ENCODE measurements at places on chromosomes 2 and 18.

- peak; percentile 82 for DNase-seq
Observed at GRCh38 chr2:113175042-113175628, 1.4 kb downstream of the PSD4 start.

DNA sequence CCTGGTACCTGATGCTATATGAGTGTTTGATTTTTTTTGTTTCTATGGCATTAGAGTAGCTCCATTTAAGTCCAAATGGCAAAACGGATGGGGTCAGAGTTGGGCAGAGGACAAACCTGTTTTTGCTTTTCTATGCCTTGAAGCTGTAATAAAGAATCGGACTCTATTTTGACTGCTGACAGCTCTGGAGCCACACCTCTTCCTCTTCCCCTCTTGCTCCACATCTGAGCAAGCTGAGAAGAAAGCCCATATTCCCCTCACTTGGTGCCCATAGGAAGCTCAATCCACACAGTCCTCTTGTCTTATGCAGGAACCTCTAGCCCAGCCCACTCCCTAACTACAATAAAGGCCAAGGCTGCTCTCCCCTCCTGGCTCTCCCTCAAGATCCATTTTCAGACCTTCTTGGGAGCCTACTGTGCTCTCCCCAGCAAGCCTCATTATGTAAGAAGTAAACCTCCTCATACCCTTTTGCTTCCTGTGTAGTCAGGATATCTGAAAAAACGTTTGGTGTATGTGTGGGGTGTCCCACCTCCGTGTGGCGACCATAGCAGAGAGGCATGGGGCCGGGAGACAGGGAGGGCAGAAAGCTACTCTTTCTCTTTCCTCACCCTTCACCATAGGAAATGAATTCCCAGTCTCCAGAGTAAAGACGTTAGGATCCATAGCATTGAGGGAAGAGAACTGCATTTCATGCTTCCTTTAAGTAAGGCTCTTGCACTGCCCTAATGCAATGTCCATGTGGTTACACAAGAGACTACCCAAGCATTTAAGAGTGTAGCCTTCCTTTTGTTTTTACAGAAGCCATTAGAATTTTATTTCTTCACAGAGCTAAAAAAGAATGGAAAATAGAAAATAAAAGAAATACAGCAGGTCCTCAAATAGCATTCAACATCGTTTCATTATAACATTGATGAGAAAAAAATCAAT, 41.9 kb upstream of the RAPGEF4 start:
- DNase-seq: no peak

DNA sequence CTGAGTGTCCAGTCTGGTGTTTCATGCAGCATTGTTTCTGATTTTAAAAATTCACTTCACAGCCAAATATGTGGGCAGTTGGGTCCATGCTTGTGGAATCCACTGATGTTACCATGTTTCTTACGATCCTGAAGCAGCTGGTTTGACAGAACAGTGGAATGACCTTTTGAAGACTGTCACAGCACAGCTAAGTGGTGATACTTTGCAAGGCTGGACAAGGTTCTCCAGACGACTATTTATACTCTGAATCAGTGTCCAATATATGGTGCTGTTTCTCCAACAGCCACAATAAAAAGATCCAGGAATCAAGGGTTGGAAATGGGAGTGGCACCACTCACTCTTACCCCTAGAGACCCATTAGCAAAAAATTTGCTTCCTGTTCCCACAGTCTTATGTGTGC, 577.4 kb upstream of the RAB6C start:
- DNase-seq: no peak

DNA sequence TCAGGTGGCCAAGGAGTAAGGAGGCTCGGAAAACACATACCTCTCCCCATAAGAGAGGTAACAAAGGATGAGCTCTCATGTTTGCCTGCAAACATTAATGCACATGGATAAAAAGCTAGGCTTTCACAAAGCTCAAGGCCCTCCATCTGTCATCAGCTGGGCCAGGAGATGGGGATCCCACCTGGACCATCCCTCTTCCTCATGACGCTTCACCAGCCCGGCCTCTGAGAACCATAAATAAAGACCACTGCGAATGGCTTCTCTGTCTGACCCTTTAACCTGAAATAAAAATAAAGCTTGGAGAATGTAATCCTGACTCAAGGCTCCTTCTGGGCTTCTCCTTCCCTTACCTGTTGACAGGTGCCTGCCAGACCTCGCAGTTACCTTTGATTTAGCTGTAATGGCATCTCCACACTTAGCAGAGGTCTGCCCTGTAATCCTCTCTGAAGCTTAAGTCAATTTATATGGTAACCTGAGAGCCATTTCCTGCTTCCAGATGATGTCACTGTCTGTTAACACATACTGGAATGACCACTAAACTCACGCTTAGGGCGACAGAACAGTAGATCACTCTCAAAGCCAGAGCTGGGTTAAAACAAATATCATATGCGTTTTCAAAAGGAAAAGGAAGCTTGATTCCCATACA, 29.3 kb upstream of the FOXI3 start:
- no peak for DNase-seq

- DNase-seq: no peak
Observed at GRCh38 chr18:79446931-79447330, 51.2 kb downstream of the NFATC1 start.

- no peak for DNase-seq
Observed at GRCh38 chr2:46148369-46148736, 148.9 kb upstream of the EPAS1 start.

GRCh38 chr2:135327146-135327545, 203.9 kb downstream of the ZRANB3 start:
- DNase-seq: no peak

All from CD4-positive, alpha-beta T cell treated with Interleukin-21 for 1 hour (primary cell).